ENCODE measurements at places on chromosomes 3 and 15. TPM values are rescaled to one million over a fixed set of nuclear protein-coding genes. Genes with fewer than 3 reads are reported as not detected.

Gene ZNF860
- total RNA-seq = 2.9 TPM

Gene UROC1
- total RNA-seq = not detected

Gene SMCO1
- not detected for total RNA-seq

Gene VIPR1
- total RNA-seq = 9.6 TPM

Gene RAD18
- 28.7 TPM for total RNA-seq

Gene SLC28A2
- not detected for total RNA-seq

Gene LDHAL6B
- not detected for total RNA-seq

Gene OR5K3
- not detected for total RNA-seq

Gene EIF4E3
- total RNA-seq = 6.0 TPM

Gene GASK1A
- total RNA-seq = 1.0 TPM

Gene COLQ
- 1.9 TPM for total RNA-seq

Gene MINAR1
- 1.9 TPM for total RNA-seq

Gene PFKFB4
- 20.3 TPM for total RNA-seq

Gene CCDC13
- 2.3 TPM for total RNA-seq

Gene LTF
- total RNA-seq = not detected

Gene PRSS50
- not detected for total RNA-seq

Gene CPLX3
- not detected for total RNA-seq

Gene SUCNR1
- 0.17 TPM for total RNA-seq

Gene CBLB
- 10.4 TPM for total RNA-seq

Gene MB21D2
- total RNA-seq = 2.8 TPM
